ENCODE measurements at places on chromosomes 5 and 9.

DNA sequence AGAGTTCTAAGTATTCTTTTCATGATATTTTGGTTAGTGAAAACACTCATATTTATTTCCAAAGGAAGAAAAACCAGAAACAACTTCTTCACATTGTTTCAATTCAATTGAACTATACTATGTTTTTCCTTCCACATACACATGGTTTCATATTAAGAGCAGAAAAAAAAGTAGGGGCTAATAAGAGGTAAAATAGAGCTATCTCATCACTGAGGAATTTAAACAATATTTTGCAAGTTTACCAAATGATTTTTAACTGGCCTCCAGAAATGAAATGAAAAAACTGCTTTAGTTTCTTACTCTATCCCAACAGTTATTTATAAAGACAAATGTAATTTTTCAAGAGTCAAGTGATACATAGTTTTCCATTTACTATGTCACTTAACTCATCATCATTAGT is 233.5 kb downstream of the RFX3 start:
- no peak for DNase-seq

GRCh38 chr5:118980017-118980416 is 8.3 kb downstream of the DTWD2 start:
- no peak for DNase-seq

DNA sequence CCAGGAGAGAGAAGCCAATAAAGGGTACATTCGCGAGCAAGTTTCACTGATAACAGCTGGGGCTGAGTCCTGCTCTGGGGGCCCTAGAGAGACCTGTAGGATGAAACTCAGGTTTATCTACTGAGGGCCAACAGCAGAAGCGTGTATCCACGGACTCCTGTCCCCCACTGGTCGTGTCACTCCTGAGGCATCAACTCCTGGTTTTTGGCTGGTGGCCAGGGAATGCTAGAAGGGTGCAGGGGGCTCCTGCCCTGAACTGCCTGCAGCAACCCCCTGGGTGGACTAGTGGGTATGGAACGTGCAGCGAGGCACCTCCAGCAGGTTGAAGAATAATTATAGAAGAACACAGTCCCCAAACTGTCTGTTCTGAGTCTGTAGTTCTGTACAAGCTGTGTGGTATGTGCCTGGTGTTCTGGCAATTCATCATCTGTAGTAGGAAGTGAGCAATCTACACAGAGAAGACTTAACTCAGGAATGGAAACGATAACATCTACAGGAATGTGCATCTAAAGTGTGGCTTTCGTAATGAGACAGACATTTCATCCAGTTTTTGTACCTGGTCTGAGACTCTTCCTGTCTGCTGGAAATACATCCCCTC is 64.5 kb upstream of the GNA14 start:
- DNase-seq: no peak

DNA sequence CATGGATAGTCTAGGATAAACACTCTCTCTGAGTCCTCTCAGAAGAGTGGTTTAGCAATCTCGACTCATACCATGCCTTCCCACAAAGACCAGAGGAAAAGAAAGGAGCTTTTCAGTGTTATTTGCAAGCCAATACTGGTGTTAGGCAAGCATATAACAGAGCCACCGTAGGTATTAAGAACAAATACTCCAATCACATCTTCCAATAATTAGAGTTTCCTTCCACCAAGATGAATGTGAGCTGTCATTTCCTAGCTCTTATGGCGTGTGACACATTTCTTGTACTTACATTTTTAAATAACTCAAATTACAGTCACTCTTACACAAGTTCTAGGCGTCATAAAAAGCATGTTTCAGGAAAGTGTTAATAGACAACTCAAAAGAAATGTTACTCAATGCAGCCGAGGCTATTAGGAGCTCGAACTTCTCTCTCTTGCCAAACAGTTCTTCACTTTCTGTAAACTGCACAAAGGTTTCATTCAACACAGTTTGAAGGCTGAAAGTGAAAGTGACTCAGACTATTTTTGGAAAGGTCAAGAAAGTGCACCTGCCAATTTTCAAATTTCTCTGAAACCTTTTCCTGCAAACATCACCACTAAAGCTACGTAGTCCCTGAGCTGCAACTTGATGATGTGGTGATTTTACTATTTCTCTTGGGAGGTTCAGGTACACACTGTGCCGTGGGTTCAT is 153.8 kb downstream of the AUH start:
- DNase-seq: peak; percentile 35

DNA sequence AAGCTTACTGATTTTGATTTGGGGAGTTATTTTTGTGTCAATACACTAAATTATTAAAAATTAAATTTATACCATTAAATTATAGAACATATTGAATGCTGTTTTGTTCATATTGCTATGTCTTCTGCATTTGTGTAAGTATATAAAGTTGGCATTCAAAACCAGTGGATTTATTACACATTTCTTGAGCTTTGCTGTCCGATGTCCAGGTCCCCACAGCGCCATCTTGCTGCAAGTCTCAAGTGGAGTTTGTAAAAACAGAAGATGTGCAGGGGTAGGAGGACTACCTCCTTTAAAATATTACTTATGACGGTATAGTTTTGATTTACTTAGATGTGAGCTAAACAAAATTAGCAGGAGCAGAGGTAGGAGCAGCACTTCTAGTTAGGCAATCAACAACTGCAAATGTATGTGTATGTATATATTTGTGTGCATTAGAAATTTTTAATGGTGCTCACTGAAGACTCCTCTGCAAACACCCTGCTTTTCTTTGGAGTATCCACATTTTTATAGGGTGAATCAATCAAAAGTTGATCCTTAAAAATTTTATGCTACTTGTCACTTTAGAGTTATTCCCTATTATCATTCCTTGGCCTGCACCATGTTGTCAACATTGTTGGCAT is 37.4 kb downstream of the CPEB4 start:
- peak; percentile 48 for DNase-seq

DNA sequence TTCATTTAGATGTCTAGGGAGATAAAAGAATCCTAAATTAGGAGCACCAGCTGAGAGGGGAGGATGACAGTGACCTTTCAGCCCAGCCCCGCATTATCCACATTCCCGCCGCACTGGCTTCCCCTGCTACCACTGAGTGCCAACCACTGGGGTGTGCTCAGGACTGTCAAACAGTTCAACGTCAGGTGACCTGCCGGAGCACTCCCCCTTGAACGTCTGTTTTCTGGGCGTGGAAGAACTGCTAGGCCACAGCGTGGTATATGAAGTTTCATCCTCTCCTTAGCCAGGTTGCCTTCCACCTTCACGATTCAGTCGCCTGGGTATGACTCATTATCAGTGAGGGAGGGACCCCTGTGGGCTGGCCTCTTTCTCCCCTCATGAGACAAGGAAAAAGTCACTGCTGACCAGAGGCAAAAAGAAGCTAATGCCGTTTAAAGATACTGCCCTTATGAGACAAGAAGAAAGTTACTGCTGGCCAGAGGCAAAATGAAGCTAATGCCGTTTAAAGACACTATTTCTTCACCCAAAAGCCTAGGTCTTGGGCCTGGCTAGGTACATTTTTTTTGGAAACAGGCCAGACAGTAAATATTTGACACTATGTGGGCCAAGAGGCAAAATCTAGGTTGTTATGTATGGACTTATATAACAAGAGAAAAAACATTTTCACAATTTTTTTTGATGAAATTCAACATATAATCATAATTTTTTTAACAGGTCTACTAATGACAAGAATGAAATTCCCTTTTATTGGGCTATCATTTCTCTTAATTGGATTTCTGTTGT is 4.6 kb downstream of the NMRK1 start:
- peak; percentile 46 for DNase-seq

GRCh38 chr9:2418619-2419018 is 203.0 kb upstream of the VLDLR start:
- DNase-seq: no peak

DNA sequence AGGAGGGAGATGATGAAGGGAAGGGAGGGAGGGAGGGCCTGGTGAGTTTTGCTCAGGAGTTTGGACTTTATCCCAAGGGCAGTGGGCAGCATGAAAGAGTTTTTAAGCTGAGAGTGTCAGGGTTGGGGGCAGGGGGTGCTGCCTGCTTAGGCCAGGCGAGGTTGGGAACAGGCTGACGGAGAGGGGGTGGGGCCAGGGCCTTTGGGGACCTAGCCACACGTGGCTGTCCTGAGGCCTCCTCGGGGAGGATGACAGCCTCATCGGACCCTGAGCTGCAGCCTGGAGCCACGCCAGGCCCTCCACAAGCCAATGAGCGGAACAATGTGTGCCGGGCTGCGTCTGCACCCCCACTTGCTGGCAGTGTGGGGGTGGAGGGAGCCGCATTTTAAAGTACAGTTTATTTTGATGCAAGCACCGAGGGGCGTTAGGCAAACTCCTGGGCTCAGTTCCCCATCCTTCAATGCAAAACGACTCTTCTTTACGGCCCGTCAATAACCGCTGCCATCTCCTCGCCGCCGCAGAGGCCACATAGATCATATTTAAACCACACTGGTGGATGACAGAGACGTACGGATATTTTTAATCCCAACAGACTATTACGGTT is 5.3 kb upstream of the RXRA start:
- no peak for DNase-seq

GRCh38 chr5:172411484-172412072 is 42.7 kb downstream of the SH3PXD2B start:
- no peak for DNase-seq

DNA sequence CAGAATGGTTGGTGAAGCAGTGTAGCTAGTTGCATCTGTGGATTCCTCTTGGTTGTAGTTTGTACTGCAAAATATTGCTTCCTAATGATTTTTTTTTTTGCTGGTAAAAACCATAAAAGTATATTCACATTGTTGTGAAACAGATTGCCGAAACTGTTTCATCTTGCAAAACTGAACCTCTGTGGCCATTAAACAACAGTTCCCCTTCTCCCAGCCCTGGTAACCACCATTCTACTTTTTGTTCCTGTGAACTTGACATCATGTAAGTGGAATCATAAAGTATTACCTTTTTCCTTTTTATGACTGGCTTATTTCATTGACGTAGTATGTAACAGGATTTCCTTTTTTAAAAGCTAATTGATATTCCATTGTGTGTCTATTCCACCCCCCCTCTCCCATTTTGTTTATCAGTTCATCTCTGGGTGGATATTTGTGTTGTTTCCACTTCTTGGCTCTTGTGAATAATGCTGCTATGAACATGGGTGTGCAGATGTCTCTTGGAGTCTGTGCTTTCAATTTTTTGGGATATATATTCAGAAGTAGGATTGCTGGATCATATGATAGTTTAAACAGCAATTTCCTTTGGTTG is 11.8 kb downstream of the SUB1 start:
- DNase-seq: no peak

DNA sequence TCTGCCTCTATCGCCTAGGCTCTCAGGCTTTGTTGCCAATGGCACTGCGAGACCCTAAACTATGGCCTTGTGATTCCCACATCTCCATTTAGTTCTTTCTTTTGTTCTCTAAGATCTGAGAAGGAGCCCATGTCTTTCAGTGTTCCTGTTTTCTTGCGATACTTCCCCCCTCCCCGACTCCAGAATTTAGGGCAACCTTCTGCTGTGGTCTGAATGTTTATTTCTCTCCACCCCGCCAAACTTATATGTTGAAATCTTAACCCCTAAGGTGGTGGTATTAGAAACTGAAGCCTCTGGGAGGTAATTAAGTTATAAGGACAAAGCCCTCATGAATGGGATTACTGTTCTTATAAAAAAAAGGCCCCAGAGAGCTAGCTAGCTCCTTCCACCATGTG is 6.4 kb downstream of the TMC1 start:
- DNase-seq: no peak

- no peak for DNase-seq
Measured at GRCh38 chr5:174145821-174146220, 100.3 kb downstream of the NSG2 start.

GRCh38 chr9:70987986-70988385 is 133.4 kb downstream of the TRPM3 start:
- no peak for DNase-seq

DNA sequence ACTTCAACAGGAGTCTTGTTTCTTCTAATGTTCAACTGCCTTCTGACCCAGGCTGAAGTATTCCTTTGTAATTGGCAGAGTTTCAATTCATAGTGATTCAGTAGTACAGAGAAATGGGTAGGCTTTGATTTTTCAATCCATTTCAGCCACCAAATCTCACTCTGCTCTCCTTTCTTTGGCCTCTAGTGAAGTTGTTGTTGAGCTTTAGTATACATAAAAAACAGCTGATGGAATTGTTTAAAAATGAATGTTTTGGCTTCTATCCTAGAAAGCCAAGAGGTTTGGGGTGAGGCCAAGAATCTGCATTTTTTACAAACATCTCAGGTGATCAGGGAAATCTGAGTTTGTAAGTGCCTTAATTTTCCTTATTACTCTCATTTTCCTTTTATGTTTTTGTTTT is 182.9 kb upstream of the MAP1B start:
- no peak for DNase-seq

DNA sequence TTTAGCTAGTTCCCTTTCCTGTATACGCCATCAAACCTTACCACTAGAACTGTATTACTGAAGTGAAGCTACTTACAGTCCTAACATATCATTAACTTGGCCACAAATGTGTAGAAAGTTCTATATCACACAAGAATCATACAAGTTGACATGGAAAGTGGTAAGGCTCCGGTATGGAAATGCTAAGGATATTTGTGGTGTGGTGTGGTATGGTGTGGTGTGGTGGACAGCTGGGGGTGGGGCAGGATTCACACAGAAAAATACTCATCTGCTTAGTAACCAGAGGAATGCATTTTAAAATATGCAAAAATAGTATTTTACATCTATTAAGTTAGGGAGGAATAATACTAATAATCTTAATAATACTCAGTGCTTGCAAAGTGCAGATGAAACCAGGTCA is 69.4 kb downstream of the TRPC7 start:
- DNase-seq: no peak

DNA sequence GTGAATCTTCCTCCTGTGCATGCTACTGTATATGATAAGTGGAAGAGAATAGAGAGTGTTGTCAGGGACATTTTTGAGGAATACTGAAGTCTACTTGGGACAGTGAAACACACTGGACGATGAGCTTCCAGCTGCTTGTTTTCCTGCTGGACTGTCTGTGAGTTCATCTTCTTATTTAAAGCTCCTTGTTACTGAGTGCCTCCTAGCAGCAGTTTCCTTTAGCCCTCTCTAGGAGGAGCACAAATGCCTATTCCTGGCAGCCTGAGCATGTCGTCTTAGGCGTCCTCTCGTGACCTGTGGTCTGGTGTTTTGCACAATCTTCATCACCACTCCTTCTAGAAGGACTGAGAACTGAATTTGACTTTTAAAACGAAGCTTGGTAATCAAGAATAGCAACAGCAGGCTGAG is 43.8 kb downstream of the ANKRD33B start:
- DNase-seq: no peak

GRCh38 chr9:13267743-13268142 is 11.7 kb downstream of the MPDZ start:
- DNase-seq: no peak

GRCh38 chr5:62671479-62671878 is 92.9 kb downstream of the LRRC70 start:
- DNase-seq: no peak

DNA sequence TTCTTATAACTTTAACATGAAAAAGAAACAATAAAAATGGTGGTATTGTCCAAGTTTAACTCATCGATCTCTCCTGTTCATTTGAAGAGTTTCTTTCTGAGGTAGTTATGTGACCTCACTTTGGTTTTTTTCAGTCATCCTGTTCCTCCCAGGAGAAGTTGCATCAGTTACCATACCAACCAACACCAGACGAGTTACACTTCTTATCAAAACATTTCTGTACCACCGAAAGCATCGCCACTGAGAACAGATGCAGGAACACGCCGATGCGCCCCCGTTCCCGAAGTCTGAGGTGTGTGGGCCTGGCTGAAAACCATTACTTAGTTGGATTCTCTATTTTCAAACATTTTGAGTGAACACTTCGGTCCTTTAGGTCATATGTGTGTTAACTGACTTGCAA is 96.3 kb downstream of the CD180 start:
- DNase-seq: no peak

GRCh38 chr5:76400466-76400865 is 2.6 kb upstream of the IQGAP2 start:
- no peak for DNase-seq
